ENCODE measurements at places on chromosomes 3 and 15. TPM values are rescaled to one million over a fixed set of nuclear protein-coding genes. Genes with fewer than 3 reads are reported as not detected.

- no peak overlapping the region for H3K4me3 ChIP-seq
- H3K36me3 ChIP-seq, result no peaks in the 10 kb centered on the region
- no peaks in the 10 kb centered on the region for H3K4me1 ChIP-seq
- H3K27ac ChIP-seq, result no peak overlapping the region
- DNase-seq, result no peak
- no peaks in the 10 kb centered on the region for H3K27me3 ChIP-seq
Observed at GRCh38 chr3:115648559-115648958, 25.2 kb downstream of the GAP43 start.

The MYH15 gene
- total RNA-seq, result 0.30 TPM

DNA sequence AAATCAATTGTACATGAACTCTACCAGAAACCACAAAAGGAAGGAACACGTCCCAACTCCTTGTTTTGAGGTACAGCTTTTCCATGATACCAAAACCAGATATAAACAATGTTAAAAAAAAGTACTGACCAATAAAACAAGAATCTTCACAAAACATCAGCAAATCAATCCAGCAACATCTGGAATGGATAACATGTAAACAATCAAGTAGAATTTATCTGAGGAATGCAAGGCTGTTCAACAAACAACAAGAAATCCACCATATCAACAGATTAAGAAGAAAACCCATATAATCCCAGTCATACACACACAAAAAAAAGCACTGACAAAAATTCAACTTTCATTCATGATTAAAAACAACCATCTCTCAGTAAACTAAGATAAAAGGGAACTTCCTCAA is 26.7 kb downstream of the TJP1 start:
- no peaks in the 10 kb centered on the region for H3K4me1 ChIP-seq
- H3K36me3 ChIP-seq, result peaks cover 7% of the 10 kb centered on the region
- no peak overlapping the region for H3K27ac ChIP-seq
- no peak overlapping the region for H3K4me3 ChIP-seq
- no peak for DNase-seq

- no peak for DNase-seq
- no peak overlapping the region for H3K4me3 ChIP-seq
- no peak overlapping the region for H3K27ac ChIP-seq
- no peaks in the 10 kb centered on the region for H3K36me3 ChIP-seq
- peaks cover 33% of the 10 kb centered on the region for H3K4me1 ChIP-seq
Observed at GRCh38 chr3:195129644-195130492, 141.1 kb downstream of the XXYLT1 start.

GRCh38 chr15:31079519-31079918 is 22.0 kb downstream of the TRPM1 start:
- H3K27ac ChIP-seq, result no peak overlapping the region
- no peaks in the 10 kb centered on the region for H3K36me3 ChIP-seq
- H3K4me1 ChIP-seq, result peaks cover 48% of the 10 kb centered on the region

The PLCB2 gene
- 3.0 TPM for total RNA-seq

DNA sequence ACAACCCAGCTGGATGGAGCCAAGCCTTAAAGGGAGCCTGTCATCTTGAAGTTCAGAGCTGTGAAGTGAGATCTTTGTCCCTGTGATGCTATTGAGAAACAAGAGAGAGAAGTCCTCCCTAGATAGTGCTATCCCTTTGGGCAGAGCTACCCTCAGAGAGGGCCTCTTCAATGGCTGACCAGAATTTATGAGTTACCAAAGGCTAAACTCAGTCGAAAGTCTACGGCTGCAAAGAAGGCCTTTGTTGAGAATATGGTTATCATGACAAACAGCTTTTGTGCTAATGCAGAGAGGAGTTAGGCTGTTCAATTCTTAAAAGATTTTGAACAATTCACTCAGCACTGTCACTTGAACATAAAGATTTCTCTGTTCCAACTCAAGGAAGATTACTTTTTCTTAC is 65.9 kb upstream of the C3orf80 start:
- H3K36me3 ChIP-seq, result no peaks in the 10 kb centered on the region
- DNase-seq, result no peak
- H3K4me1 ChIP-seq, result no peaks in the 10 kb centered on the region
- no peaks in the 10 kb centered on the region for H3K27me3 ChIP-seq
- H3K4me3 ChIP-seq, result no peak overlapping the region
- H3K27ac ChIP-seq, result no peak overlapping the region

DNA sequence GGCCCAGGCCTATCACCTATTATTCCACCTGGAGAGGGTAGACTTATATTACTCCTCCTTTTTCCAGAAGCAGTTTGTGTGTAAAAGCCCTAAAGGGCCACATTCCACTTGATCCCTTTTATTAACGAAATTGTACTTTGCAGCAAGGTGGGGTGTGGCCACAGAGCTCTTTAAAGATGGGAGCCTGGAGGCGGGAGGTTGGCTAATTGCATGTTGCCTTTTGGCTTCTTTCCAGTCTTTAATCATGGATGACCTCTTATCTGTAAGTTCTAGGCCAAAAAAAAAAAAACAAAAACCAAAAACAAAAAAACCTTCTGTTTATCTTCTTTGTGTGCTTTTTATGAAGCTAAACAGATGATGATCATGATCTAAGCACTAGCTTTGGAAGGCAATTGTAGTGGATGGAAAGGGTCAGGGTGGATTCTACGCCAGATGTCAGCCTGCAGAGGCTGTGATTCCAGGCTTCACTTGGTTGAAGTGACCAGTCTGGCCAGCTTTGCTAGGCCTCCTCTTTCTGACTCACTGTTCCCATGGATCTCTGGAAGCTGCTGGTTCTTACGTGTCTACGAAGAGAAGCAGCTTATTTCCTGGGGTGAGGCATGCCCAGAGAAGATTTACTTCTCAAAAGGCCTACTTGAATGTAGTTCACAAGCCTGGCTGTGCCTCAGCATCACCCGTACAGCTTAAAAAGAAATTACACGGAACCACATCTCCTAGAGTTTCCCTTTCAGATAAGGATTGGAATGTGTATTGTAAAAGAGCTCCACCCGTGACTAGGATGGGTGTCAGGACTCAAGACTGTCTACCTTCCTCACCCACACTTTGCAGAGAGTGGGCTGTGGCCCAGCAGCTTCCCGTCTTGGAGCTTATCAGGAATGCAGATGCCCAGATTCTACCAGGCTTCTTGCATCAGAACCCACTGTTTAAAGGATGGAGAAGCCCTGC is 330.9 kb upstream of the C2CD4B start:
- no peaks in the 10 kb centered on the region for H3K27me3 ChIP-seq
- DNase-seq, result no peak

The C3orf20 gene
- not detected for total RNA-seq

The FOXL2 gene
- total RNA-seq, result not detected

GRCh38 chr15:91699741-91700140 is 153.8 kb upstream of the SLCO3A1 start:
- H3K4me3 ChIP-seq, result no peak overlapping the region
- no peaks in the 10 kb centered on the region for H3K27me3 ChIP-seq
- no peak overlapping the region for H3K27ac ChIP-seq
- DNase-seq, result no peak

DNA sequence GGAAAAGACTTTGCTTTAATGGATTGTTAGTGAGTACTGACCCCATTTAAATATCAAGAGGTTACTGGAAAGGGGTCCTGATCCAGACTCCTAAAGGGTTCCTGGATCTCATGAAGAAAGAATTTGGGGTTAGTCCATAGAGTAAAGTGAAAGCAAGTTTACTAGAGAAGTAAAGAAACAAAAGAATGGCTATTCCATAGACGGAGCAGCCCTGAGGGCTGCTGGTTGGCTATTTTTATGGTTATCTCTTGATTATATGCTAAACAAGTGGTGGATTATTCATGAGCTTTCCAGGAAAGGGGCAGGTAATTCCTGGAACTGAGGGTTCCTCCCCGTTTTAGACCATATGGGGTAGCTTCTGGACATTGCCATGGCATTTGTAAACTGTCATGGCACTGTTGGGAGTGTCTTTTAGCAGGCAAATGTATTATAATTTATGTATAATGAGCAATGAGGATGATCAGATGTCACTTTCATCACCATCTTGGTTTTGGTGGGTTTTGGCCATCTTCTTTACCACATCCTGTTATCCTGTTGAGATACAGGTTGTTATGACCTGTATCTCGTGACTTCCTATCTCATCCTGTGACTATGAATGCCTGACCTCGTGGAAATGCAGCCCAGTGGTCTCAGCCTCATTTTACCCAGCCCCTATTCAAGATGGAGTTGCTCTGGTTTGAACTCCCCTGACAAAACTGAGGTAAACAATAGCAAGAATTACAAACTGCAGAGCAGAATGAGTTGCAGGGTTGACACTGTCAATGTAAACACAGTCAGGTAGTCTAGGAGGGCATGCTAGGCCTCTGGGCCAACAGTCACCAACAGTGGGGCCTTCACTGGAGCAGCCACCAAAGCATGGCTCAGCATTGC is 10.3 kb upstream of the GPR160 start:
- H3K27me3 ChIP-seq, result no peaks in the 10 kb centered on the region
- no peaks in the 10 kb centered on the region for H3K36me3 ChIP-seq

DNA sequence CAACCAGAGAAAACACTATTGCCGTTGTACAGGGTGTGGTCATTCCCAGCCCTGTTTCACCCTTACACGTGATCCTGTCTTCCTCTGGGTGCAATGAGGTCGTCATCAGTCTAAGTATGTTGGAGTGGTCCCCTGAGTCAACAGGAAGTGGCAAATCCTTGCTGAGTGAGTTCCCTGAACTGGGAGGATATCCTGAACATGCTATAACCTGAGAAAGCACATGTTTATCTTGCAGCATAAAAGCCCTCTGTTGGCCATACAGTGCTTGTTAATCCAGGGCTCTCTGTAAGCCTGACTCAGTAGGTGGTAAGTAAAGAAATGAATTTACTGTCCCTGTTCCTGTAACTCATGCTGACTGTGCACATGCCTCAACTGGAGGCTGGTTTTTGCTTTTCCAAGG is 477.8 kb upstream of the RGMA start:
- no peaks in the 10 kb centered on the region for H3K36me3 ChIP-seq
- H3K27ac ChIP-seq, result no peak overlapping the region
- H3K4me1 ChIP-seq, result peaks cover 12% of the 10 kb centered on the region

DNA sequence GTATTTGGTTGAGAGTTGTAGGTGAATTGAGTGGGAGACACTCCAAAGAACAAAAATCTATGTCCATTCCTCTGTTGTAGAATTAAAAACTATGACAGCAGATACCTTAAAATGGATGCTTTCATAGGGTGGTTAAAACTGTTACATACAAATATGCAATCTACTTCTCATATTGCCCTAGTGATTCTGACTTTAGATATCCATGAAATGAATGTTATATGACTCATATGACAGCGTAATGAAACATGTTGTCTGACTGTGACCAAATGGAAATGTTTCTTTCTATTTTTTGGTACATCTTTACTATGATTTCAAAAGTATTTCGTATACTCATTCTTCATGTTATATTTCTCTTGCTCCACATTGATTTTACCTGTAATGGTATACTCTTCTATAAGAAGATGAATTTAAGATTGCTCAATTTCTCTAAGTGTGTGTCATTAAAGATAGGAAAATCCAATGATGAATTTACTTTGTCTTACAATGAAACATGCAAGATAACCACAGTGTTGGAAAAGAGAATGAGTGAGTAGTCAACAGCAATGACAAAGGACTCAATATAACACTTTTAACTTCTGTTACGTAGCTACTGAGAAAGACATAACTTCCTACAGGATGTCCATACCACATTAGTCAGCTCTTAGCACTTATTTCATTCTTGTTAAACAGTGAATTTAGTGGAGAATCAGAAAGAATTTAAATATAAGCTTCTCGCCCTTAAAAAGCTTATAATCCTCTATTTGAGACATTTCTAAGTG is 79.3 kb upstream of the LSAMP start:
- H3K4me3 ChIP-seq, result no peak overlapping the region
- no peak overlapping the region for H3K27ac ChIP-seq
- H3K27me3 ChIP-seq, result no peaks in the 10 kb centered on the region
- no peaks in the 10 kb centered on the region for H3K4me1 ChIP-seq
- no peak for DNase-seq
- H3K36me3 ChIP-seq, result no peaks in the 10 kb centered on the region

All from suprapubic skin (tissue), 4 donors.